Left lung (tissue), 14 donors: ENCODE measurements at places on chromosomes 2 and 18. TPM values are rescaled to one million over a fixed set of nuclear protein-coding genes. Genes with fewer than 3 reads are reported as not detected.

OTOS gene
- total RNA-seq = not detected

GRCh38 chr18:58004317-58004716 is 39.7 kb upstream of the NEDD4L start:
- no peaks in the 10 kb centered on the region for H3K36me3 ChIP-seq
- H3K4me1 ChIP-seq = no peaks in the 10 kb centered on the region
- H3K27ac ChIP-seq = no peak overlapping the region

SCYGR4 gene
- not detected for total RNA-seq

STAM2 gene
- total RNA-seq = 37.4 TPM

MFSD6 gene
- 46.6 TPM for total RNA-seq

DNA sequence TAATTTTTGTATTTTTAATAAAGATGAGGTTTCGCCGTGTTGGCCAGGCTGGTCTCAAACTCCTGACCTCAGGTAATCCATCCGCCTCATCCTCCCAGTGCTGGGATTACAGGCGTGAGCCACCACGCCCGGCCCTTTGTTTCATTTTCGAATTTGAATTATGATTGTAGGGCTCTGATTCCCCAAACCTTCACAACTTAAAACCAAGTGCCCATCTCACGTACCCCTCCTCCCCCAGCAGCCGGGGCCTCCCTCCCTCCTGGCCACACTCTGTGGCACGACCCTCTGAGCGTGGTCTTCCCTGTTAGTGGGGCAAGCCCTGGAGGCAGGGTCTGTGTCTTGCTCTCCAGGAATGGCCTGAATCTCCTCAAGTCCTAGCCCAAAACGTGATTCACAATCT is 166.5 kb downstream of the ASB1 start:
- DNase-seq = no peak
- H3K4me3 ChIP-seq = no peak overlapping the region
- H3K36me3 ChIP-seq = no peaks in the 10 kb centered on the region
- H3K27me3 ChIP-seq = no peaks in the 10 kb centered on the region
- no peak overlapping the region for H3K27ac ChIP-seq

GRCh38 chr2:122999821-123000220 is 1025.3 kb upstream of the CNTNAP5 start:
- no peak for DNase-seq
- no peak overlapping the region for H3K4me3 ChIP-seq
- H3K27ac ChIP-seq = no peak overlapping the region
- H3K27me3 ChIP-seq = no peaks in the 10 kb centered on the region
- no peaks in the 10 kb centered on the region for H3K36me3 ChIP-seq

GPR39 gene
- total RNA-seq = 24.4 TPM
